ENCODE measurements at places on chromosomes 11 and 22.

- DNase-seq = no peak
Observed at GRCh38 chr11:17508306-17508705, 31.7 kb upstream of the ABCC8 start.

- no peak for DNase-seq
Observed at GRCh38 chr11:133936136-133936535, 20.6 kb downstream of the IGSF9B start.

GRCh38 chr11:7417328-7417727 lies 68.0 kb upstream of the OLFML1 start:
- DNase-seq = no peak

- peak; percentile 97 for DNase-seq
Observed at GRCh38 chr11:1639102-1639620, 9.6 kb downstream of the KRTAP5-5 start.

- peak; percentile 98 for DNase-seq
Observed at GRCh38 chr11:42972741-42973140, 339.1 kb upstream of the API5 start.

- no peak for DNase-seq
Observed at GRCh38 chr11:844693-845644, 2.3 kb downstream of the TSPAN4 start.

DNA sequence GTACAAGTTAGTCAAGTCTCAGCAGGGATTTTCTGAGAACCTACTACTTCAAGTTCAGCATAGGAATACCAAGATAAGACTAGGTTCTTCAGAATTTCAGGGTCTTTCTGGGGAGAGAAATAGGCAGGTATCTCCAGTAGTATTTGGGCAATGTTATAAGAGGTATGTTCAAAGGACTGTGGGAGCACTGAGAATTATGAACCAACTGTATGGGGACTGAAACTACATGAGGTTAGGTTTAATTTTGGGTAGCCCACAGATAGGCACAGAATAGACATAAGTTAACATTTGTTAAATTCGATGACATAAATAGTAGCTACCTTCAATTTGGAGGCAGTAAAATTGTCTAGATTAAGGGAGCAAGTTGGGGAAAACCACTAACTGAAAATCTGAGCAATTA lies 9.2 kb upstream of the GAB2 start:
- no peak for DNase-seq

- no peak for DNase-seq
Observed at GRCh38 chr22:38727123-38727522, 21.4 kb downstream of the GTPBP1 start.

GRCh38 chr22:46185283-46185682 lies 35.0 kb downstream of the PPARA start:
- no peak for DNase-seq

DNA sequence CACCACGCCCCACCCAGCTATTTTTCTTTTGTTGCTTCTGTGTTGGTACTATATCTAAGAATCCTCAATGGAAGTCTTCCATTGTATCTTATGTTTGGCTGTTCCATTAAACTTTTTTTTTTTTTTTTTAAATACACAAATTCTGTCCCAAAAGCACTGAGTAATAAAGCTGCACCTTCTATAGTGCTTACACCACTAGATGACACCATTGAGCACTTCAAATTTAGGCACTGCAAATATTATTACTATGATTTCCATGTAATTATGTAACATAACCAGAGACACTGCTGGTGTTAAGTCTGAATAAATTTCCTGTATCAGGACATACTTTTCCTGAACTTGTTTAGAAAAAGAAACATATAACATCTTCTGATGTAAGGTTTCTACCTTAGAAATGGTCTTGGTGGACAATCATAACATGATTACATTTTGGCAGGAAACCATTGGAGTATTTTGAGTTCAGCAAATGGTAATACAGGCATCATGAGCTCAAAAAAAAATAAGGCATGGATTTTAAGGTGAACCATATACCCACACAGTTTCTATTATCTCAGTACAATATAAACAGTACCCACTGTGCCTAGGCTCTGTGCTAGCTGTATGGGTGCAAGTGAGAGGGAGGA lies 110.5 kb downstream of the ATG16L2 start:
- no peak for DNase-seq

- DNase-seq = no peak
Observed at GRCh38 chr11:96257972-96258934, 84.7 kb downstream of the MAML2 start.

Measured in NCI-H1105 treated with DMSO at 0.1 percent for 48 hours (cell line).